HuH-7.5 (cell line): ENCODE measurements at places on chromosomes 13 and 19.

DNA sequence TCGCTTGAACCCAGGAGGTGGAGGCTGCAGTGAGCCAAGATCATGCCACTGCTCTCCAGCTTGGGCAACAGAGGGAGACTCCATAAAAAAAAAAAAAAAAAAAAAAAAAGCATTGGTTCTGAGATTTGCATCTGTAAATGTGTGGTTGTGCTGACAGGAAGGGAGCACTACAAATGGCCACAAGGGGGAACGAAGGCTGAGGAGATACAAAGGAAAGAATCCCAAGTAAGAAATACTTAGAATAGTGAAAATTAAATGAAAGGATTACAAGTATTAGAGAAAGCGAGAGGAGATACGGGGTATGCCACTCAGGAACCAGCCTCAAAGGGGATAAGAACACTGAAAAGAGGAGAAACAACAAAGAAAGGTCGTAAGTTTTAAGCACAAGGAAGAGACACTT lies 284.9 kb downstream of the KLF12 start:
- DNase-seq = no peak

- no peak for DNase-seq
Observed at GRCh38 chr13:76717092-76717491, 169.1 kb downstream of the KCTD12 start.

GRCh38 chr19:42498169-42498757 lies 30.0 kb downstream of the CEACAM1 start:
- no peak for DNase-seq

GRCh38 chr19:2764945-2765344 lies 18.1 kb downstream of the SGTA start:
- DNase-seq = no peak

- DNase-seq = no peak
Observed at GRCh38 chr19:30335306-30335886, 36.8 kb upstream of the ZNF536 start.

DNA sequence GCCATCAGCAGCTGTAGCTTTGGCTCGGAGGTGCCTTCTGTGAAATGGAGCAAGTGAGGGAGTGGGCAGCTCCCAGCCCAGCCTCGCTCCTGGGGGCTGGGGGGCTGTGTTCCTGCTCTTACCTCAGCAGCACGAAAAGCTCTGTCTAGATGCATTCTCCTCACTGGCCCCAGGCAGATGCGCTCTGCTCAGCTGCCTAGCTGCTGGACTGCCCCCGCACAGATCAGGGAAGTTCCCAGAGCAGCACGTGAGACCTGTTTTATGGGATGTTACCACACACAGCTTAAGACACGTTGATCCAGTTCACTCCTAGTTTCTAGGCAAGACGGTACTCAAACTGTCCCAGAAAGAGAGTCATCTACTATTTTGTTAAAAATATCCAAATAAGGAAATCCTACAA lies 13.6 kb downstream of the LCP1 start:
- DNase-seq = no peak

DNA sequence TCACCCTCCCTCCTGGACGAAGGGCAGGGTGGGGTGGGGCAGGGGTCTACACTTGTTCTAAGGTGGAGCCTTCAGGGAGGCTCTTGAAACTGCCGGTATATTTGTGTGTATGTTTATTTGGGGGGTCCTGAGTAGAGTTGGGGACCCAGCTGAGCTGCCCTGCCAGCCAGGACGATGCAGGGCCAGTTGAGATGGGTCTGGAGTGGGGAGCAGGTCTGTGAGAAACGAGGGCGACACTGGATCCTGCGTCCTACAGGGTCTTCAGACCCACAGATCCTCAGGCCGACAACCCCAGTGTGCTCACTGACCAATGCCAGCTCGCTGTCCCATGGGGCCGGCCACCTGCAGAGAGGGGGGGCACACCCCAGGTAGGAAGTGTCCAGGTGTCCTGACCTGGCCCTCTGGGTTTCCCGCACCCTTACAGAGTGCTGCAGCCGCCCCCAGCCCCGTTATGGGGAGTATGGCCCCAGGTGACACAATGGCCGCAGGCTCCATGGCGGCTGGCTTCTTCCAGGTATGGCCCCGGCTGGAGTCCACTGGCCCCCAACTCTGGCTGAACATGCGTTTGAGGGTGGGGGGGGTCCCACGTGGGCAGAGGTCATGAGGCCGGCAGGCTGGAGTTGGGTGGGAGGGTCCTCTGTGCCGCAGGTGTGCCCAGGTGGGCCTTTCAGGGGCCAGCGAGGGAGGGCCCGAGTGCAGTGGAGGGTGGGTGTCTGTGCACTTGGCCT lies 7.4 kb downstream of the ISYNA1 start:
- DNase-seq = no peak

DNA sequence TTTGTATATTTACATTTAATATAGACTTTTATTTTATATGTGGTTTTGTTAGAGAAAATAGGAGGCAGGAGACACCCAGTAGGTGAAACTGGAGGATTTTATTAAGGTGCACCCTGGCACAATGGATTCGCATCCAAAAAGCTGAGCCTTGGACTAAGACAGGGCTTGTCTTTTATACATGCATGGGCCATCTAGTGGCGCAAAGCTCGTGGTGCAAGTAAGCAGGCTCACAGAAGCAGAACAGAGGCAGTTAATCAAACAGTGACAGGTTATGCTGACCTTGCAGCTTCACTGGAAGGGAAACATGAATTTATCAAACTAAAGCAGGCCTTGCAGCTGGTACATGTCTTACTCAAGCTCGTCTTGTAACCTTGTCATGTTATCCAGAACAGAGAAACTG lies 58.8 kb upstream of the ZNF681 start:
- no peak for DNase-seq

DNA sequence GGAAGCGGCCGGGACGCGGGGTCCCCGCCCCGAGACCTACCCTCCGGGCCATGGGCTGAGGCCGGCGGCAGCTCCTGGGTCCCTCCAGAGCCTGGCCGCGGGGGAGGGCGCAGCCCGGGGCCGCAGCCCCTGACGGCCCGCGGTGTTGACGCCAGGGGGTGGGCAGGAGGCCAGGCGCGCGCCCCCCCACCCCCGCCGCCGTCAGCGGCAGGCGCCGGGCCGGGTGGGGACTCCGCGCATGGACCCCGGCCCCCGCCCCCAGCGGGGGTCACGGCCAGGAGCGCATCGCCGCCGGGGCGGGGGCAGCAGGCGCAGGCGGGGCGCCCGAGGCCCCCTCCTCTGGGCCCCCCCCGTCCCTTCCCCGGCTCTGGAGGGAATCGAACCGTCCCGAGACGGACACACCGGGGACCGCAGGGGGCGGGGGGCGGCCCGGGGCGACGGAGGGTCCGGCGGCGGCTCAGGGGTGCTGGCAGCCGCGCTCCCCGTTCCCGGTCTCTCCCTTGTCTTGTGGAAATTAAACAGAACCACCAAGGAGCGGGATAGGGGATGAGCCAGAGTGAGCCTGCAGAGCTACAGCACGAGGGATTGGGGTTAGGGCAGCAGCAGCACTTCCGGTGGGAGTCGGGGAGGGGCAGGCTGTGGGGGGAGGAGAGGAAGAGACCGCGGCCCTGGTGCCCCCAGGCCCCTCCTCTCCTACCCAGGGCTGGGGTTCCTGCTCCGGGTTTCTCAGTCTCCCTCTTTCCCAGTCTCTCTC lies at the start of gene MEIS3:
Gene MEIS3 (minus strand): TSS at position 498 of the 754 bp plus-strand sequence. CDS start 446 bp downstream, at position 52.
- DNase-seq = no peak

DNA sequence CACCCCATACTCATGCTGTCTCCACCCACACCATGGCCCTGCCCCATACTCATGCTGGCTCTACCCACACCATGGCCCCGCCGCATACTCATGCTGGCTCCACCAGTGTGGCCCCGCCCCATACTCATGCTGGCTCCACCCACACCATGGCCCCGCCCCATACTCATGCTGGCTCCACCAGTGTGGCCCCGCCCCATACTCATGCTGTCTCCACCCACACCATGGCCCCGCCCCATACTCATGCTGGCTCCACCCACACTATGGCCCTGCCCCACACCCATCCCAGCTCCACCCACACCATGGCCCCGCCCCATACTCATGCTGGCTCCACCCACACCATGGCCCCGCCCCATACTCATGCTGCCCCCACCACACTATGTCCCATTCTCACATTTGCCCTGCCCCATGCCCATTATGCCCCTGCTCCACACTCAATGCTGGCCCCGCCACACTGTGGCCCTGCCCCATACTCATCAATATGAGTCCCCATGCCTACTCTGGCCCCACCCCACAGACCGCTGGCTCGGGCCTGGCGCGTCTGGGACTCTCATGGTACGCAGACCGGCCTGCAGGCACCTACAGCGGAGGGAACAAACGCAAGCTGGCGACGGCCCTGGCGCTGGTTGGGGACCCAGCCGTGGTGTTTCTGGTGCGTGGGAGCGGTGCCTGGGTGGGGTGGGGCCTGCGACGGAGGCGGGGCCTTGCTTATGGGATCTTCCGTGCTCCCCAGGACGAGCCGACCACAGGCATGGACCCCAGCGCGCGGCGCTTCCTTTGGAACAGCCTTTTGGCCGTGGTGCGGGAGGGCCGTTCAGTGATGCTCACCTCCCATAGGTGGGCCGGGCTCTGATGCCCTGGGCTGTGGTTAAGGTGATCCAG lies 3.7 kb upstream of the ARHGAP45 start:
- no peak for DNase-seq

DNA sequence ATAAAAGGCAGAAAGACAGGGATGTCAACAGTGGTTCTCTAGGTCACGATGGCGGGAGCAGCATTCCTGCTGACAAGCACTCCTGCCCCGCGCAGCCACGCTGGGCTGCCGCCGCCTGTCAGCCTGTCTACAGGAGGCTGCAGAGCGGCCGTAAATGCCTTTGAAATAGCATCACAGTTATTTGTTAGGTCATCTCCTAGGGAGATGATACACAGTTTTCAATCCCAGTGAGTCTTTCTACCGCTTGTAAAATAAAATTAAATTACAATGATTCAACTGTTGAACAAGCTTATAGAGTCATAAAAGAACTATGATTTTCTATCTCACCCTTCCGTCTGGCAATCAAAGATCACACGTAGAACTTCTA lies 7.3 kb upstream of the SLC7A9 start:
- DNase-seq = no peak

DNA sequence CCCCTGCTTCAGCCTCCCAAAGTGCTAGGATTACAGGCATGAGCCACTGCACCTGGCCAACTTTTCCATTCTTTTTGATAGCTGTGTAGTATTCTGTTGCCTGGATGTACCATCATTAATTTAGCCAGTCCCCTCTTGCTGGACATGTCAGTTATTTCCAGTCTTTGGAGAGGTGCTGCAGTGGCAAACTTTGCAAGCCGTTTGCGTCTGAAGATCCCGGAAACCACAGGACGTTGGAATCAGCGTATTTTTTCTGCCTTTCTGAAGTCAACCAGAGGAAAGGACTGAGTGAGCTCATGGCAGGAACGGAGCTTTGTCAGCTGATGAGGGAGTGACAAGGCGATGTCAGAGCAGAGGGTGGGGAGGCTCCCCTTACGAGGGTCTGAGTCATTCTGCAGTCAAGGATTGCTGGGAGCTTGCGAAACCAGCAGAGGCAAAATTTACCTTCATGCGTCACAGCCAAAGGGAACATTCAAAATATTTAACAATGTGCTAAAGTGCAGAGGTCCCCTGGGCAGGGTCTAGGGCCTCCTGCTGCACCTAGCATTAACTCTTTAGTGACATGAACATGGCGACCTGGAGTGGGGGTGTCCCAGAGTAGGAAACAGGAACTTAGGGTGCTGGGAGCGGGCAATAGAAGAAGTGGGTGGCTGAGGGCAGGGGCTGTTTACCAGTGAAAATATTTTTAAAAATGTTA lies 5.6 kb downstream of the C5AR1 start:
- peak; percentile 72 for DNase-seq

GRCh38 chr13:88294368-88294767 lies 623.2 kb downstream of the SLITRK5 start:
- DNase-seq = no peak

DNA sequence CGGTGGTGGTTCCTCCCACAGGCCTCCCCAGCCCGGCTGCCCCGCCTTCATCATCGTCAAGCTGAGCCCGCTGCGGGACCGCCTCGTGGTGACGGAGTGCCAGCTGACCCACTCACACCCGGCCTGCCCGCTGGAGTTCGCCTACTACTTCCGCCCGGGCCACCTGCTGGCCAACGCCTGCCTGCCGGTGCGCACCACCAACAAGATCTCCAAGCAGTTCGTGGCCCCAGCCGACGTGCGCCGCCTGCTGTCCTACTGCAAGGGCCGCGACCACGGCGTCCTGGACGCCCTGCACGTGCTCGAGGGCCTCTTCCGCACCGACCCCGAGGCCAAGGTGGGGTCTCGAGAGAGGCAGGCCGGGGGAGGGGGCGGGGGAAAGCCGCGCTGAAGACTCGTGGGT lies 12.0 kb downstream of the ZSWIM9 start:
- no peak for DNase-seq

- no peak for DNase-seq
Observed at GRCh38 chr19:31317570-31317969, 31.7 kb downstream of the TSHZ3 start.

DNA sequence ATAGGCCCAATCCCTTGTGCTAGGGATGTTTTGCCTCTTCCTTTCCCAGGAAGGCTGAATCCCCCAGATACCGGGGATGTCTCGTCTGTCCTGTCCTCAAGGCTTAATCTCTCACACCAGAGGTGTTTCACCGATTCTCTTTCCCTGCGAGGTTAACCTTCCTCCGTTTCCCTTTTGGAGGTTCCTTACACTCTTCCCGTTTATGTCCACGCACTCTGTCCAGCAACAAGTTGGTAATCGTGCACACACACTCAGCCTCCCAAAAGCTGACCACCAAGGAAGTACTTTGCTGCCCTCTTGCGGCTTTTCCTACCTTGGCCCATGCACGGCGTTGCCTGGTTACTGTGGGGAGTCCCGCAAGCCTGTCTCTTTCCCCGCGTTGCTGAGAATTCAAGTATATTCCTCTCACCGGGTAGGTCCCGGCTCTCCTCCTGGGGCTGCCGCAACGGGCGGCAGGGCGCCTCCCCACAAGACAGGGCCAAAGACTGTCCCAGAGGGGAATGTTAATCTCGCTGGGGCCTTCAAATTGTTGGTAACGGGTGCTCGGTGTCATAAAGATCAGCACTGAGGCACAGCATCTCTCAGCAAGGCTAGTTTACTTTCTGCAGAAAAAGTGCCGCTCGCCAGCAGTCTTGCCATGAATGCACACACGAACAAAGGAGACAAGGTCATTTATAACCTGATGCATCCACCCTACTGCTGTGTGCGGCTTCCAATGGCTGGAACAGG lies 36.7 kb upstream of the CD177 start:
- DNase-seq = peak; percentile 25

GRCh38 chr19:35397064-35397463 lies 26.2 kb downstream of the GPR42 start:
- DNase-seq = no peak

- no peak for DNase-seq
Observed at GRCh38 chr19:31436121-31436776, 87.0 kb upstream of the TSHZ3 start.

- DNase-seq = peak; percentile 57
Observed at GRCh38 chr19:32350471-32350865, 5.1 kb downstream of the ZNF507 start.

DNA sequence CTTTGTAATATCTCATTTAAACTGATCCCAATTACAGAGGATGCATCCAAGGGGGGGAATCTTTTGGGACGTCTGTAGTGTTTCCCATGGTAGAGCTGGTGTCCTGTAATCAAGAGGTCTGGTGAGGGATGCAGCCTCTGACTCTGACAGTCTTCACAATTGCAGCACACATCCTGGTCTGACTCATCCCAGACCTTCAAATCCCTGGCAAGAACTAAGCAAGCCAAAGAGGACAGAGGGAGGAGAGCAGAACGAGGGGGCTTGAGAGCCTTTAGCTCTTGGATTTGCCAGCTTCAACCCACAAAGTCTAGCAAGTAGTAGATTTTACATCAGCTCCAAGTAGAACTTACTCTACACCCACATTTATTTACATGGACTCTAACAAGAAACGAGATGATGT lies 17.3 kb upstream of the FCGBP start:
- no peak for DNase-seq

GRCh38 chr19:44002212-44002565 lies 568 bp upstream of the ZNF230 start:
- no peak for DNase-seq
